ENCODE measurements at places on chromosomes 12 and 14.

DNA sequence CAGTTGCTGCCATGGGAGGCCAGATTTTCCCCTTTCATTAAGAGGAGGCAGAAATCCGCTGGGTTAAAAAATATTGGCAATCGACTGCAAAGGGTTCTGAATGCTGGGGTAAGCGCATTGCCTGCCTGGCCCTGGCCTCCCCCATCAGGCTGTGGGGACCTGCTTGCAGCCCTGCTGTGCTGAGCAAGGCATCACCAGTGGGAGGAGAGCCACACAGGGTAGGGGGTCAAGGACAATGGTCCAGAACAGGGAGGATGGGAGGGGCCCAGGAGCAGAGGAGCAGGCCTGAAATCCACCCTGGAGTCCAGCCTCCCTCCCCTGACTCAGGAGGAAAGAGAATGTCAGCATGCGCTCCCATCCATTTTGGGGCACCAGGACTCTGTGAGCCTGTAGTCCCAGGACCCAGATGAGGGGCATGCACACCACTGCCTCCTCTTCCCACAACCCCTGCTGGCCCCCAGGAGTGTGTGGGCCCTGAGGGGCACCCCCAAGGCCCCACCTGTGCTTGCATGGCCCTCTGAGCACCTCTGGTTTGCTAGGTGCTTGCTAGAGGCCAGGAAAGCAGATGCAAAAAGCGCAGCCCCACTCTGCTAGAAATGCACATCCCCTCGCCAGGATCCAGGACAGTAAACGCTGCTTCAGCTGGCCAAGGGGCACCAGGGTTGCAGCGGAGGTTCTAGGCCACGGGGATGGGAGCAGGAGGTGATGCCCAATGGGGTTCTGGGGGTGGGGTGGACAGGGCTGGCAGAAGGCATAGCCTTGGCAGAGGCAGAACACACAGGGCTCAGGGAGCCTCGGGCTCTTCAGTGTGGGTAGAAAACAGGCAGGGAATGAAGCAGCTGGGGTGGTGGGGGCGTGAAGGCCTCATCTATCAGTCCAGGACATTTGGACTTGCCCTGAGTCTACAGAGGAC lies 14.6 kb downstream of the TESC start:
- no peak for DNase-seq

- no peak for DNase-seq
Observed at GRCh38 chr12:124616394-124617221, 49.2 kb upstream of the NCOR2 start.

GRCh38 chr14:98593361-98593761 lies 678.6 kb downstream of the BCL11B start:
- DNase-seq = no peak

GRCh38 chr14:95490138-95490509 lies 26.3 kb downstream of the SYNE3 start:
- DNase-seq = no peak

GRCh38 chr14:51236314-51236713 lies 3.7 kb upstream of the TMX1 start:
- DNase-seq = no peak

DNA sequence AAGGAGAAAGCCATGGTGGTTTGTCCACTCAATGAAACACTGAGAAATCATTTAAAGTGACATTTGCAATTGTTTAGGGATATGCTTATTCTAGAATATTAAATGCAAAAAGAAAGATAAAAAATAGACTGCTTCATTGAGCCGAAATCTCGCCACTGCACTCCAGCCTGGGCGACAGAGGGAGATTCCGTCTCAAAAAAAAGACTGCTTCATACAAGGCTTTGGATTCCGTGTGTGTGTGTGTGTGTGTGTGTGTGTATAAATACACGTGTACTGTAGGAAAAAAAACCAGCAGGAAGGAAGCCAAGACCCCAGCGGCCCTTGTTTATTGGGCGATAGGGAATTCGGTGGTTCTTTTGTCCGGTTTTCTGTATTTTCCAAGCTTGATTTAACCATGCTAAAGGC lies 3.2 kb upstream of the ZNF839 start:
- DNase-seq = no peak

- DNase-seq = no peak
Observed at GRCh38 chr12:12616512-12617310, 5.0 kb downstream of the CREBL2 start.

GRCh38 chr12:40502322-40502721 lies 189.9 kb upstream of the CNTN1 start:
- no peak for DNase-seq

- no peak for DNase-seq
Observed at GRCh38 chr14:70096866-70097265, 91.9 kb downstream of the SLC8A3 start.

- no peak for DNase-seq
Observed at GRCh38 chr12:66269142-66269541, 33.2 kb upstream of the HELB start.

DNA sequence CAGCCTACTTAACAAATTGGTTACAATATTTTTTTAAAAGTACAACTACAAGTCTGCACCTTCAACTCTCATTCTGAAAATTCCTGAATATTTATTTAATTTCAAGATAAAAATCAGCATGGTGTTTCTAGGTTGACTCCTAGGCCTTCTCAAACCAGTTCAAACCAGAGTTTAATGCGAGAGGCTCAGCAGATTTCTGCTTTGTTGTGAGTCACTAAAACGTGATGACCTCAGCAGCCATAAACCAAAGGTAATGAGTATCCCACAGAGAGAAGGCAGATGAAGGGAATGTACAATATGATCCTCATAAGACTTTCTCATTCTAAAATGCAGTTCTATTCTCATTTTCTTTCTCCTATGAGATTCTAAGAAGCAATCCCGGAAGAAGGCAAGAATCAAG lies 1.5 kb downstream of the PRDM4 start:
- DNase-seq = peak; percentile 48

DNA sequence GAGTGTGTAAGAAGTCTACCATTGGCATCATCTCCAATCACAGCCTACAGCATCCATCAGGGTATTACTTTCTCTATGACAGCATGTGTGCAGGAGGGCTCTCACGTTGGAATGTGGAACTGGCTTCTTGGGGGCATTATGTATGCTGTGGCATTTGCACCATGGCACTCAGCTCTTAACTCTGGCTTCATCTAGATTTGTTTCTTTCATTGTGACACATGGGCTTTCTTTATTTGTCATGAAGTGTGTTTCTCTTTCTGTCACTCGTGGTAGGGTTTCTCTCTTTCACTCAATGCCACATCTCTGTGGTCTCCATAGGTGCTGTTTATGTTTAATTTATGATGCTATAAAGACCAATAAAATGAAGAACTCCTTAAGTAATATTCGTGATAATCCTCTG lies 191.2 kb upstream of the GARIN2 start:
- no peak for DNase-seq

GRCh38 chr14:92473261-92473968 lies 40.2 kb upstream of the RIN3 start:
- DNase-seq = no peak

DNA sequence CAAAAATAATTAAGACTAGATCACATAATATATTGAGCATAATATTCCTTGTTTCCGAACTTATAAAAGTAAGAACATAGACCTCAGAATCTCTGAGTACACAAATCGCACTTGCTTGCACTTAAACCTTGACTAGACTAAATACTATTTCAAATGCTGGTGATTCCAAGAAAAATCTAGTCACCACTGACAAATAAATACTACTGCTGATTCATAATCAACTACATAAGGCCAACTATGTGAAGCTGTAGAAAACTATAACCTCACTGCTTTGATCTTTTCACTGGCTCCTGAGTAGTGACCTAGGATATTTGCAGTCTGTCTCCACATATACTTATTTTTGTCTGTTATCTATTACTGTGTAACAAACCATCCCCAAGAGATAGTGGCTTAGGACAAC lies 245.4 kb downstream of the DIO2 start:
- no peak for DNase-seq

DNA sequence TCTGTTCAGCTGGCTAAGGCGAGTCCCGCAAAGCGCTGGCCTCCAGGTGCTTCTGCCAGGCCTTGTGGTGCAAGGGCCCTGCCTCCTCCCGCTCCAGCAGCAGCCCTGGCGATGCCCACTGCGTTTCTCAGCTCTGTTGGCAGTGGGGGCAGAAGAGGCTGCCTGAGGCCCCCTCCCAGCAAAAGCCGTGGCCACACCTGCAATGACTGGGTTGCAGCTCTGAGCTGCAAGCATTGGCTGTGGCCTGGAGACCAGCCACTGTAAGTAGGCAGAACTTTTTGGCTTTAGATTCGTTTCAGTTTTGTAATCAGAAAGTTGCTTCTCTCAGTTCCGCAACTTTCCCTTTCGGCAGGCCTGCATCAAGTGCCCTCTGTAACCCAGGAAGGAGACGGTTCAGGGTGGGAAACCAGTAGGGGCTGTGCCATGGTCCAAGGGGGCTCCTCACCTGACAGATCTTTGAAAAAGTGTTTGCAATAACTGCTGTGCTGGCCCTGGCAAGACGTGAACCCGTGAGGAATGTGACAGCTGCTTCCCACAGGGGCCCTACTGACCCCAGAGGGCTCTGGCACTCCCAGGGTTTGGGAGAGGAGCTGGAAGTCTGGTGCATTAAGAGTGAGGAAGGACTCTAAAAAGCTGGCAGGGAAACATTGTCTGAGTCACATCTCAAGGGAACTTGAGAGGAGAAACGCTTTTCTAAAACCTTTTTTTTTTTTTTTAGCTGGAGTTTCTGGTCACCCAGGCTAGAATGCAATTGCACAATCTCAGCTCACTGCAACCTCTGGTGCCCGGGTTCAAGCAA lies 54.5 kb upstream of the MAX start:
- no peak for DNase-seq

GRCh38 chr12:13116259-13116658 lies 12.8 kb upstream of the GSG1 start:
- DNase-seq = no peak

GRCh38 chr14:90518941-90519256 lies 122.1 kb downstream of the CALM1 start:
- peak; percentile 47 for DNase-seq

GRCh38 chr14:49770212-49770817 lies 2.4 kb downstream of the KLHDC2 start:
- DNase-seq = no peak

DNA sequence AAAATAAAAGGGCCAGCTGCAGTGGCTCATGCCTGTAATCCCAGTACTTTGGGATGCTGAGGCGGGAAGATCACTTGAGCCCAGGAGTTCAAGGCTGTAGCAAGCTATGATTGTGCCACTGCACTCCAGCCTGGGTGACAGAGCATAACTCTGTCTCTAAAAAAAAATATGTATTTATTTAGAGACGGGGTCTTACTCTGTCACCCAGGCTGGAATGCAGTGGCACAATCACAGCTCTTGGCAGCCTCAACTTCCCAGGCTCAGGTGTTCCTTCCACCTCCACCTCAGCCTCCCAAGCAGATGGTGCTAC lies 179.3 kb upstream of the ATF7IP start:
- DNase-seq = no peak

- DNase-seq = no peak
Observed at GRCh38 chr12:44403185-44403584, 472.9 kb downstream of the NELL2 start.

- no peak for DNase-seq
Observed at GRCh38 chr14:98404811-98405210, 867.2 kb downstream of the BCL11B start.
